ENCODE measurements at places on chromosomes 7 and 10.

DNA sequence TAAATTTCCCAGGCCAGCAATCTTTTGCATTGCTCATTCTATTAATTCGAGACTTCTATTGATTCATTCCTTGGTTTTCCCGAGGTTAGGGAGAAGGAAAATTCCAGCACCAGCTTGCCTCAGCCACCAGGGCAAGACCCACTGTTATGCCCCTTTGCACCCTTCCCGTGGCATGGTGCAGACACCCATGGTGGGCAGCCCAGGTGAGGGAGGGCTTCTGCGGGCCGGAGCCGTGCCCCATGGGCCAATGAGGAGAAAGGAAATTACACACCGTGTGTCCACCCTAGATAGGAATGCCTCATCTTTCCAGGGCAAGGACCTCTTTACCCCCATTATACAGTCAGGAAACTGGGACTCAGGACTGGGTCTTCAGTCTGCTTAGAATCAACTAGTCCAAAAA, 4.5 kb upstream of the GRID1 start:
- DNase-seq = no peak

- DNase-seq = no peak
Observed at GRCh38 chr7:68929781-68930261, 668.5 kb upstream of the AUTS2 start.

DNA sequence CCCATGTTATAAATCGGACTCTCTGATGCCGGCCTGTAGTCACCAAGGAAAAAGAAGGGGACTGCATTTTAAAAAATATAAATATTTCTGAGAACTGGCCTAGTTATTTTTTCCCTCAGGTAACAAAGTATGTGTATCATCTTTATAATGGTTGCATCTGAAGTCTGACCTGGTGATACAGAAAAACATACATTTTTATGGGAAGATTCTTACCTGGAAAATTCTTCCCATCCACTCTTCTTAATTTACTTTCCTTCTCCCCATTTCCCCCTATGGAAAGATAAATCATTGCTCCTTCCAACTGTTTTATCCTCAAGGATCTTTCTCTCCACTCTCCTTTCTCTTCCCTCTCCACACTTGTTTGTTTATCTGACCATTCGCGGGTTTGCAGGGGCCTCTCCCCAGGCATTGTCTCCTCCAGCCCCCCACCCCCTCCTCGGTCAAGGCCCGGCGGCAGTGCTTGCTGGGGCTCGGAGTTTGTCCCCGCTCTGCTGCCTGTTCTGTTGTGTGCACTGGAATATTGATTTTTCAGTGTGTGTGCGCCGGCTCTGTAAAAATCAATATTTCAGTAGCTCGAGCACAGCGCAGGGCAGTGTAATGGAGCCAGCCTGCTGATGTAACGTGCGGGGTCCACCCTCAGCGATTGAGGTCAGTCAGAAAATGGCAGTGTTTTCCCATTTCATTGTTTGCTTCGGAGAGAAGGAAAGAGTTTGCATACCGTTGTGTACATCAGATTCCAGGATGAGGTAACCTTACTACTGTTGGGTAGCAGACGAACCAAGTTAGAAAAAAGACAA, 199.5 kb upstream of the NFE2L3 start:
- DNase-seq = no peak

DNA sequence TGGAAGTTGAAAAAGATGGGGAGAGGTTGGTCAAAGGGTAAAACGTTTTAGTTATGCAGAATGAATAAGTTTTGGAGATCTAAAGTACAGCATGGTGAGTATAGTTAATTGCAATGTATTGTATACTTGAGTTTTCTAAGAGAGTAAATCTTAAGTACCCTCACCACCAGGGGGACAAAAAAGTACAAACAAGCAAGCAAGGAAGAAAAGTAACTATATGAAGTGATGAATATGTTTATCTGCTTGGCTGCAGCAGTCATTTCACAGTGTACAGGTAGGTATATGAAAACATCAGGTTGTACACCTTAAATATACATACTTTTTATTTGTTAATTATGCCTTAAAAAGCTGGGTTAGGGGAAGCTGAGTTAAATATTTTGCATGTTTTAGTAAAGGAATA, 157.3 kb downstream of the PCLO start:
- no peak for DNase-seq

DNA sequence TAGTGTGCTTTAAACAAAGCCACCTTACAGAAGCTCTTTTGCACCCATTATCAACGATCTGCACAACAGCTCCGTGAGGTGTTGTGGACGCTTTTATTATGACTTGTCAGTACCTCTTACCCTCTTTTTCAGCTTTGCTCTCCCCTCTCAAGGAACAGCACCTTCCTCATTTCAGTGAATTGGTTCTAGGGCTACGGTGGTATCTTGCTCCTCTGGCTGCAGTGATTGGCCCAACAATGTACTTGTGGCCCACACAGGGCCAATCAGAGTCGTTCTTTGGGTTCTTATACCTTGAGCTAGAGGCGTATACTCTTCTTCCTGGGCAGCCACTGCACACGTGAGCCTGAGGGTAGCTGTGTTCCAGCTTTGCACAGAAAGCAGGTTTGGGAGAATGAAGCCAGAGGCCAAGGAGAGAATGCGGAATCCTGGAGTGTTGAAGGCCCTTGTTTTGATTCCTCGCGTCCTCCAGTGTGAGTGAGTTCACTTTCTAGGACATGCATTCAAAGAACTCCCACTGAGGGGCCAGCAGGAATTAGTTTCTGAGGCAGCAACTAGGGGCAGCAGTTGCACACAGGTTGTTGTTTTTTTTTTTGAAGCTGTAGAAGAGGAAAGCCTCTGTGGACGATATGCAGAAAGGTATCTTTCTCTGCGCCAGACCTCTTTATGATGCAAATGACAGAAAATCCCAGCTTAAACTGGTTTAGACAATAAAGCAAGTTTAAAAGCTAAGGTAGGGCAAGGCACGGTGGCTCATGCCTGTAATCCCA, 49.8 kb upstream of the PDZD8 start:
- DNase-seq = no peak

DNA sequence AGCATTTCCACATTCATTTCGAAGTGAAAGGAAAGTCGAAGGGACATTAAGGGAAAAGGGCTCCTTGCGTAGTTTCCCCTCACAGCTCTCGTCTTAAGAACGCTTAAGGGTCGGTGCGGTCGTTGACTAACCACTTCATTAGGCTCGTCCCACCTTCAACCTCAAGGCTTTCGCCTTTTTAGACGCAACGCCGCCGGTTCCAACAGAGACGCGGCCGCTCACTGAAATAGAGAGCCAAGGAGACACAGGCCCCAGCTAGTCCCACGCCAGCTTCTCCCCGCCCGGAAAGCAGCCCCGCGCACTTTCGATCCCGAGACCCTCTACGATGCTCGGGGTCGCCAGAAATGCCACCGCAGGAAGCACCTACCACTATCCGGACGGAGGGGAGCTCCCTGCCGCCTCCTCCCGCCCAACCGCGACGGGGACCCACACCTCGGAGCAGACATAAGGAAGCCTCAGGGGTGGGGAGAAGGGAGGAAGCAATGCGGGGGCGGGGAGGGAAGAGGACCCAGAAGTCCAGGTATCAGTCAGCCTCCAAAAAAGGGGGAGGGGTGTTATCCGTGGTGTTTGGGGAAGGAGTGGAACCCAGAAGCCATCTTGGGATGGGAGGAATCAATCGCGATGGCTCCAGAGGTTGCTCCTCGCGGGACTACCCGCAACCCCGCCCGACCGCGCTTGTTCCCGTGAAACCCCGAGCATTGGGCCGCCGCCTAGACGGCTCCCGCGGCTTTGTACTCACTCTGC, 559 bp downstream of the TRA2A start:
- peak; percentile 49 for DNase-seq

DNA sequence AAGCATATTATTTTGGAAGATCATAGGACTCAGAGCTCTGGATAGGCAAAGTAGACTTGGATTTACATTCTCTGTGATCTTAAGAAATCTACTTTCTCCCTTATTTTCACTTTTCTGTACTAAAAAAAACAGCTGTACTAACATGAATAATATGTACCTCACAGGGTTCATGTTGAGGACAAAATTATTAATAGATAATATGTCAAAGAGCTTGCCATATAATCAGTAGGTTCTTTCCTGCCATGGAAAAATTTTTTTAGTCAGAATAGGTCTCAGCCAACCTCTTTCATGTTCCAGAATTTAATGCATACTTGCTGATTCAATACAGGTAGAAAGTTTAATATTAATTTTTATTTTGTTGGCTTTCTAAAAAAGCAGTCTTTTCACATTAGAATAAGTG, 780.3 kb upstream of the C7orf33 start:
- no peak for DNase-seq

GRCh38 chr10:132417957-132418441, 21.0 kb downstream of the PWWP2B start:
- DNase-seq = peak; percentile 93

DNA sequence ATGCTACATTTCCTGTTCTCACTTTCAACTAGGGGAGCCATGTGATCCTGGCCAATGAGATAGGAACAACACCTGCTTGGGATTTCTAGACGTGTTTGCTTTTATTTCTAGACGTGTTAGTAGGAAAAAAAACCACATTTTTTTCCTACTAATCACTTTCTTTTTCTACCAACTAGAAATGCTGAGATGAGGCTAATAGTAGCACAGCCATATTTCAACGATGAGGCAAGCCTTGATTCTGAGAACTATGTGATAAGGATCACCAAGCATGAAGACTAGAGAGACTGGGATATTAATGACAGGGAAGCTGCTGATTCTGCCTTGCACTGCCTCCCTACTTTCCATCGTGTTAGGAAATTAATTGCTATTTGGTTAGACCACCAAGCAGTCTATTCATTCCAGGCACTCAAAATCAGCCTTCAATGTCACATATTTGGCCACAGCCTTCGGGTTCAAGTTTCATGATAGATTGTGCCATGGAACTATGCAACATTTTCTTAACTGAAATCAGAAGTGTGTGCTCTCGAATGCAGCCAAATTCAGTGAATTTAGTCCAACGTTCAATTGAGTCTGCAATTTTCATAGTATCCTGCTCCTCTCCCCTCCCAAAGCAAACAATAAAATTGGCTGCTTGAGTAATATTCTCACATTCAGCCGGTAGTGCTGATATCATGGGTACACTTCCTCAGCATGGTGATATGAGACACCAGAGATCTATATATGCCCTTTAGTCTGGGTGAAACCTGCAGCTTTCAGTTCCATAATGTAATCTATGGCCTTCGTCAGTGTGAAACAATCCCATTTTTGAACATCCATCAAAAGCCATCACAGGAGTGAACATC, 98.1 kb downstream of the GPR37 start:
- no peak for DNase-seq

DNA sequence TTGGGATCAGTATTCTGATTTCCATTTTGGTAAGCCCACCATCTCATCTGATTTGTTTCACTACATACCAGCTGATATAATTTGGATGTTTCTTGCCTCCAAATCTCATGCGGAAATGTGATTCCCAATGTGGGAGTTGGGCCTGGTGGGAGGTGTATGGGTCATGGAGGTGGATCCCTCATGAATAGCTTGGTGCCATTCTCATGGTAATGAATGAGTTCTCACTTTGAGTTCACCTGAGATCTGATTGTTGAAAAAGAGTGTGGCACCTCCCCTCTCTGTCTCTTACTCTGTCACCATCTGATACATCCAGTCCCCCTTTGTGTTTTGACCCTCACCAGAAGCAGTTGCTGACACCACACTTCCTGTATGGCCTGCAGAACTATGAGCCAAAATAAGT, 347.3 kb downstream of the ARL4A start:
- DNase-seq = no peak

GRCh38 chr10:93579089-93579488, 12.6 kb downstream of the FFAR4 start:
- no peak for DNase-seq

GRCh38 chr7:93232673-93233018, 480 bp downstream of the VPS50 start:
- no peak for DNase-seq

DNA sequence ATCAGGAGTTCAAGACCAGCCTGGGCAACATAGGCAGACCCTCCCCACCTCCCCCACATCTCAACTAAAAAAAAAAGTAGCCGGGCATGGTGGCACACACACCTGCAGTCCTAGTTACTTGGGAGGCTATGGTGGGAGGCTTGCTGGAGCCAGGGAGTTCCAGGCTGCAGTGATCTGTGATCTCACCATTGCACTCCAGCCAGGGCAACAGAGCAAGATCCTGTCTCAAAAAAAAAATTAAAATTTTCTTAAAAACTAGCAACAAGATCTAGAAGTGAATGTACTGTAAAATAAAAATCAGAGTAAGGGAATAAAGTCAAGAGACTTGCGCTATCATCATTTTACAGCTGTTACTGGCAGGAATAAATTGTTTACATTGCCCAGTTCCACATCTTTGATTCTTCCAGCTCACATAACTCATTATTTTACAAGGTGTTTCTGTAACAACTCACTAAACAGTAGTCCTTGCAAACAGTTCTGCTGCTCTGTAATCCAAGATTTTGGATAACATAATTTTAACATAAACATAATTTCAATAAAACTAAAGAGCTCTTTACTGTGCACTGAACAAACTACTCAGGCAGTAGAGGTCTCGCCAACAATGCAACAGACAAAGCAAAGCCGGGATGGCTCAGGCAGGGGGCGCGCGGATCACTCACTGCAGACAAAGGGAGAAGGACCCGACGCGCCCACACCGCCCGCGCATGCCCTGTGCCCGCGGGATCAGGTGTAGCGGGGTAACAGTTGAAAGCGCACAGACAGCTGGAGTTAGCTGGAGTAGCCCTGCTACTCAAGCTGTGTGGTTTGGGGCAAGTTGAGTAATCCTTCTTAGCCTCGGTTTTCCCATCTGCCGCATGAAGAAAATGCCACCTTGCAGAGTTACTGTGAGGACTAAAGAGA, 73.3 kb upstream of the NFE2L3 start:
- DNase-seq = peak; percentile 80

DNA sequence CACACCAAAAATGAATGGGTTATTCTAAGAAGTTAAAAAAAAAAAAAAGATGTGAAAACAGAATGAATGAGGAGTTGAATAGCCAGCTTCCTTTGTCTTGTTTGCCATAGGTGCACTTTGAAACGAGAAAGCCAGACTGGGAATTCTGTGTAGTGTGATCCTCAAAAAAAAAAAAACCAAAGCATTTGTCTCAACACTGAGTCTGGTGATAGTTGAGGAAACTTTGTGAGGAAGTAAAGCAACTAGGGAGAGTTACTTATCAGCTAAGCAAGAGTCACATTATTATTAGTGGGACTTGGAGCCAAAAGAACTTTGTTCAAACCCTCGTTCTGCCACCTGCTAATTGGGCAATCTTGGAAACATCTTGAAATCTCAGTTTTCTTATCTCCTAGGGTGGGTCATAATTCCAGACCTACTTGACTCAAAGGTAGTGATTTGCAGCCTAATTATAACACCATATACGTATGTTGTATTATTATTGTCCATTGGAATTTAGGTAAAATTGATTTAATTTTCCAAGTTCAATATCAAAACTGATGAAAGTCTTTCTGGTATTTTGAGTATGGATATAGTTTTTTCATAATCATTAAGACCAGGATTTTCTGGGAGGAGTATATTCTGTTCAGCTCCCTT, 99.8 kb upstream of the GJD4 start:
- no peak for DNase-seq
